ENCODE measurements at places on chromosomes 16 and 17.

GRCh38 chr16:24966031-24966430 lies 49.1 kb downstream of the ARHGAP17 start:
- no peak for DNase-seq

GRCh38 chr17:21066394-21066793 lies 23.6 kb upstream of the USP22 start:
- no peak for DNase-seq

- DNase-seq, result no peak
Measured at GRCh38 chr17:72514321-72514861, 393.6 kb downstream of the SOX9 start.

DNA sequence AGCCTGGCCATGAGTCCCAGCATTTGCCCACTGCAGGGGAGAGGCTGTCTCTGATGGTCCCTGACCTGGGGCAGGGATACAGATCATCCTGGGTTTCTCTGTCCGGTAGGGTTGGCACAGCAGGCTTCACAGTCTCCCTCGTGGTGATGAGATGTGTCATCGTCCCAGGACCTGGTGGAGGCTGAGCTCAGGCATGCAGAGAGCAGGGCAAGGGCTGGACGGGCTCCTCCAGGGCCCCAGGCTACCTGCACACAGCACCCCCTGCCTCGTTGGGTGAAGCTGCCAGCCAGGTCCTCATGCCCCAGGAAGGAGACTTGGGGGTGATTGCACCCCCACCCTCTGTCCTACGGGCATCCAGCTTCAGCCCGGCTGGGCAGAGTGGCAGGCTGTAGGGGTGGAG lies 155.8 kb upstream of the GSE1 start:
- no peak for DNase-seq

DNA sequence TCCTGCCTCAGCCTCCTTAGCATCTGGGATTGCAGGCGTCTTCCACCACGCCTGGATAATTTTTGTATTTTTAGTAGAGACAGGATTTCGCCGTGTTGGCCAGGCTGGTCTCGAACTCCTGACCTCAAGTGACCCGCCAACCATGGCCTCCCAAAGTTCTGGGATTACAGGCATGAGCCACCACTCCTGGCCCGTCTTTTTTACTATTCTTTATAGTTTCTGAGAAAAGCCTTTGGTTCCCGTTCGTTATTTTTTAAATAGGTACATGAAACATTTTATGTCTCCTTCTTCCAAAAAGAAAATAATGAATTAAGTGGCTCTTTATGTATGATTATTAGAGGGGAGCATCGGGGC lies 570 bp upstream of the BCO1 start:
- no peak for DNase-seq

DNA sequence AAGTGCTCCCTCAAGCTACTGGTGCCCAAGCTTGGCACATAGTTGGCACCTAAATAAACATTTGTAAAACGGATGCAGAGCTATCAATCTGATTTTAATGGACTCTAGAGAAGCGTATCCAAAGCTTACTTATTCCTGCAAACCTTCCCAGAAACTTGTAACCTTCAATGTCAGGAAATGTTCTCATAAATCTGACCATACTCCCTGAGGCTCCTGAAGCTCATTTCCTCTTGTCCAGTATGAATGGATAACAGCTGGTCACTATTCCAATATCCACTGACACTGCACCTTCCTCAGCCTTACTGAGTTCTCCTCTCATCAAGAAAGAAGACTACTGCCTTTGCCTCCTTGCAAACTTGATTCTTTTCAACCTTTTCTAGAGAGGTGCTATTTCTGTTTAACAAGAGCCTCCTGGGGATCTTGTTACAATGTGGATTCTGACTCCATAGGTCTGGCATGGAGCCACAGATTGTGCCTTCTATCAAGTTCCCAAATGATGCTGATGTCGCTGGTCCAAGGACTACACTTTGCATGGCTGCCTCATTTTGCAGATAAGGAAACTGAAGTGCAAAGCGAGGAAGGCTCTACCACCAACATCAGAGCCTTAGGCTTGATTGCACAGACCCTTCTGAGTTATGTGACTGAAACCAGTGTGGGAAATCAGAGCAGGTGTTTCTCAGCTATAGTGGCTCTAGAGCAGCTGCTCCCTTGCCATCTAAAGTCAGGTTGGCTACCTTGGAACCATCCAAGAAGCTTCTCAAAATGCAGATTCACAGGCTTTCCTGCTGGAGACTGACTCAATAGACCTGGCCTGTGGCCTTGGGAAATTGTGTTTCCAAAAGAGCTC lies 377.8 kb downstream of the SOX9 start:
- no peak for DNase-seq

- no peak for DNase-seq
Measured at GRCh38 chr16:6498858-6499257, 833.8 kb upstream of the RBFOX1 start.

- DNase-seq, result no peak
Measured at GRCh38 chr16:82016263-82016662, 5.0 kb upstream of the SDR42E1 start.

DNA sequence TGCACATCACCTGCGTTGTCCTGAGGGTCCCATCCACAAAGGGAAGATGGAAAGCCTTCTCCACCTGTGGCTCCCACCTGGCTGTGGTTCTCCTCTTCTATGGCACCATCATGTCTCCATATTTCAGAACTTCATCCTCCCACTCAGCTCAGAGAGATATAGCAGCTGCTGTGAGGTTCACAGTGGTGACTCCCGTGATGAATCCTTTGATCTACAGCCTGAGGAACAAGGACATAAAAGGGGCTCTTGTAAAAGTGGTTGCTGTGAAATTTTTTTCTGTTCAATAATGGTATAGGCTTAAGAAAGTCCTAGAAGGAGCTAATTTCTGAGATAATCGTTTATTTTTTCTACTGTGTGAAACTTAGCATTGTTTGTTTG lies 18.7 kb downstream of the ZNF200 start:
- DNase-seq, result no peak

DNA sequence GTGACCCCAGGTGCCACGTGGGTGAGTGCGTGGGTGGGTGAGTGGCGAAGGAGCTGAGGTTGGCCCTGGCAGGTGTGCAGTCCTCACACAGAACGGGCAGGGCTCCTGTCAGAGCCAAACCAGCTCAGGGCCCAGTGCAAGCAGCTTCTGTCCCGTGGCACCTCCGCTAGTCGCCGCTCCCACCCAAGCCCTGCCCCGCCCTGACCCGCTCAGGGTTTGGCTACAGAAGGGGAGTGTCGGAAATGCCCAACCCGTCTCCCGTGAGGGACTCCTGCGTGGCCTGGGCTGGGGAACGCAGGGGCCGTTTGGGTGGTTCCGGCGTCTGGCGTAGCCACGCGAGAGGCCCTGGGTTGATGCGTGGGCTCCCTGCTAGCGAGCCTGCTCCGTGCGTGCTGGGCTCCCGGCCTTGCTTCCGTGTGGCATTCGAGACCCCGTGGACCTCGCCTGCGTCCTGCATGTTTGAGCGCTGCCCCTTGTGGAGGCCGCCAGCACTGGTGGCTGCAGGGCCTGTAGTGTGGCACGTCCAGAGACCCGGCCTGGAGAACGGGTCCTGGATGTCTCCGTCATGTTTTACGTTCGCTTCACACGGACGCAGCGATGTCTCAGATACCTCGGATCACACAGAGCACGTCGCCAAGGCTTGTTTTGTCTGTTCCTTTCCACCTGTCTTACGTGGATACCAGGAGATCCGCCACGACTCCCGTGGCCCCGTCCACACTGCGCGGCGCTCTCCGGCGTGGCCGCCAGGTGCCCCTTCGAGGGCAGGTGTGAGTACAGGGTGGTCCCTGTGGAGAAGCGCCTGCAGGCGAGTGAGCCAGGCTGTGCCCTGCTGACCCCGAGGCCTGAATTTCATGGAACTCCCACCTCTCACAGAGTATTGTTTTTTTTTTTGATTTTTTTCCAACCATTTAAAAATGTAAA lies 10.2 kb downstream of the CAPN15 start:
- DNase-seq, result no peak

DNA sequence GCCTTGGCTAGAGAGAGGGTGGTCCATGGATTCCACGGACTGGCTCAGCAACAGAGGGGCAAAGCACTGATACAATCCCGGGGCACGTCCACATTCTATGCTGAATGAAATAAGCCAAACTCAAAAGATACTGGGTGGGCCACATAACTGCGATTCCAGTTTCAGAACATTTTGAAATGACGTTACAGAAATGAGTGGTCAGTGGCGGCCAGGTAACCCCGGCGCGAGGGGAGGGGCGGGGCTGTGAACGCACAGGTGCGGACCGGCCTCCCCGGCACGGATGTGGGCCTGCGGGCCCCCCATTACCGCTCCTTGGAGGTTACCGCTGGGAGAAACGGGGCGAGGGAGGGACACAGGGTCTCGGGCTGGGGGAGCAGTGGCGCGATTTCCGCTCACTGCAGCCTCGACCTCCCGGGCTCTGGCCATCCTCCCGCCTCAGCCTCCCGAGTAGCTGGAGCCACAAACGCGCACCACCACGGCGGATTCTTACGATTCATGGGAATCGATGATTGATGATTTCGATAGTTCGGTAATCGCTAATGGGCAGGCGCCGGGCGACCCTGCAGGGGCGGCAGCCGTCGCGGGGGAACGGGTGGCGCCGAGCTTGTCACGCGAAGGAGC lies 559 bp downstream of the MVD start:
- no peak for DNase-seq

DNA sequence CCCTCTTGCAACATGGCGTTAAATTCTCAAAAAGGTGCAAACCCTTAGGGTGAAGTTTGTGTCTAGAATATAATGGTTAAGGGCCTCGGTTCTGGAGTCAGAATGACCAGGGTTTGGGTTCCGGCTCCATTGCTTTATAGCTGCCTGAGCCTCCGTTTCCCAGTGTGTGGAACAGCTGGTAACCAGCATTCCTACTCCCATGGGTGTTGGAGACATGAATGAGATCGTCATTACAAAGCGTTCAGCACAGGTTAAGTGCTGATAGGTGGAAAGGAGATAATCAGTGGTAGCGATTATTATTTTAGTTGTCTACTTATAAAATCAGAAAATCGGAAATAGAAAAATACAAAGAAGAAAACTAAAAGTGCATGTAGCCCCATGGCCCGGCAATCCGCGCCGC lies 23.5 kb upstream of the ZCCHC14 start:
- no peak for DNase-seq

- DNase-seq, result no peak
Measured at GRCh38 chr17:59331929-59332748, 684 bp downstream of the YPEL2 start.

GRCh38 chr17:2719861-2720260 lies 8.3 kb upstream of the CLUH start:
- DNase-seq, result no peak

DNA sequence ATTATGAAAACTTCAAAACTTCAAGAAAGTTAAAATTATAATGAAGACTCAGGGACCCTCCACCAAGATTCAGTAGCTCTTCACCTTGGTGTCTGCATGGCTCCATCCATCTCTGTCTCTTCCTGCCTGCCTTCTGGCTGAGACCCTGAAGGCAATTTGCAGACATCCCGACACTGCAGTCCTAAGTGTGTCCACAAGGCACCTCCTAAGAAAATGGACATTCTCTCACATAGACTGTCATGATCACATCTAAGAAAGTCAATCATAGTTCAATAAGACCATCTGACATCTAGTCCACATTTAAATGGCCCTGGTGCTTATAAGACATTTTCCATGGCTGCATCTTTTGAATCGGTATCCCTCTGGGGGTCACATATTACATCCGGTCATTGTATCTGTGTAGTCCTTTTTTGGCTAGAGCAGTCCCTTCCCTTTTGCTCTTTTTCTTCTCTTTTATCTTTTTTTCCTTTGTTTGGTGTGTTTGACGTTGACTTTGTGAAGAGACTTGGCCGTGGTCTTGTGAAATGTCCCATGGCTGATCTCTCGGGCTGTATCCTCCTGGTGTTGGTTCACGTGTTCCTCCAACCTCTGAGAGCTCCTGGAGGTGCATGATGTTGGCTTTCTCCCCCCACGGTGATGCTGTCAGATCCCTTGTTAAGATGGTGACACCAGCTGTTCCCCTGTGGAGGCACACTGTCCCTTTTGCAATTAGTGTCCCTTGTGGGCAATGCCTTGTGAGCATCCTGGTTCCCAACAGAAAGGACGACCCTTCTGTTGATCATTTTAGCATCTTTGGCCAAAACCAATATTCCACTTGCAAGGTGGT lies 5.0 kb upstream of the TNFRSF13B start:
- DNase-seq, result no peak

GRCh38 chr17:34613064-34614019 lies 34.0 kb downstream of the TMEM132E start:
- DNase-seq, result no peak

- DNase-seq, result no peak
Measured at GRCh38 chr16:81932668-81933067, 78.6 kb downstream of the SDR42E1 start.

GRCh38 chr16:57537581-57538234 lies 1.3 kb upstream of the CCDC102A start:
- no peak for DNase-seq

DNA sequence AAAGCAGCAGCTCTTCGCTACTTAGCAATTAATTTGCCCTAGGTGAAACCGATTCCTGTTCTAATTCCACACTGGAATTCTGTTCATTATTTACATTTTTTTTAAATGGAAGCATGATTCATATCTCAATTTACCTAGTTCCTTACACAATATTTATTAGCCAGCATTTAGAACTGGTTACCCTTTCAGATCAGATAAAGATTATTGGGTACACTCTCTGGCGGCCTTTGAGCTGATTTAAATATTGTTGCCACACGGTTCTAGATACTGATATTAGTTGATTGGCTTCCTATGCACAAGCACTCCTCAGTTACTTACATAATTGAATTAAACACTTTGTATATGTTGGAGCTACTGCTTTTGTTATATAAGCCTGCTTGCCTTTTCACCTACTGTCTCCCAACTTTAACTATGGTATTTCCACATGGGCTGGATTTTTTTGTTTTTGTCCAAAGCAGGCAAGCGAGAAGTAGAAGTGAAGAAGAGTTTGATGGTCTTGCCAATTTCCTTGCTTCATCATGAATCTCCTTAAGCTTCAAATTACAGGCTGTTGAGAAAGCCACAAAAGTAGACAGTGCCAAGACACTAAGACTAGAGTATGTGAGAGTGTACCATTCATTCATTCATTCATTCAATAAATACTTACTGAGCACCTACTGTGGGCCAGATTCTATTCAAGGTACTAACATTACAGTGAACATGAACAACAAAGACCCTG lies 3.9 kb upstream of the ALDH3A2 start:
- DNase-seq, result no peak

DNA sequence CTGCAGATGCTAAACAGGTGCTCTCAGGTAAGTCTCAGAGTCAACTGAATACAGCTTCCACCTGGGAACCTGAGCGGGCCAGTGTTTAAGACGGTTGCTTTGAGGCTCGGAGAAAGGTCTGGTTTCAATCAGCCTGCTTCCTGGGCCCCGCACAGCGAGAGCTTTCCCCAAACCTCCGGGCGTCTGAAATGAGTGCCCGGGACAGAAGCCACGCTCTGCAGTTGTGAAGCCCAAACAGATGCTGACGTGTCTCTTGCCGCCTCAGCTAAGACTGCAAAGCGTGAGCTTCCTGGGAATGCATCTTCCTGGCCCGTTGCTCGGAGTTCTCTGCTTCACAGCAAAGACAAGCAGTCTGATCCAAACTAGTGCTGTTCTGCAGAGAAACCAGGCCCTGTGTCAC lies 36.7 kb downstream of the PLXDC1 start:
- DNase-seq, result no peak

DNA sequence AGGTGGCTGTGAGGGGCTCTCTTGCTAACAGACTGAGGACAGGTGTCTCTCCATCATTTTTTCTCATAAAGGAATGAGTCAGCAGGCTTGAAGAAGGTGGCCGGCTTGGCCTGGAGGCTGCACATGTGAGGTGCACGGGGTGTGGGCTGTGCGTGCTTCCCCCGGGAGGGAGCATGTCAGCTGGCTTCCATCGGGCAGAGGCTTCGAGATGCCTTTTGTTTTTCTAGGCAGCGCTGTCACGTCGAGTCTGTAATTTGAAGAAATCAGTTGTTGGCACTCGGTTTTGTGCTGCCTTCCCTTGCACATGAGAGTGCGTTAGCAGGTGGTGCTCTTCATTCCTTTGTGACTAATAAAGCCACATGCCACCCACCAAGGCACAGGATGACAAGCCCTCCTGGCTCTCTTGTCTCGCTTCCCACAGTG lies 89.7 kb downstream of the NPIPB11 start:
- DNase-seq, result no peak

Measured in activated T-cell treated with anti-CD3 and anti-CD28 coated beads for 48 hours (primary cell).